Activated CD4-positive, alpha-beta memory T cell treated with anti-CD3 and anti-CD28 coated beads for 36 hours (primary cell): ENCODE measurements at places on chromosomes 3 and 15. TPM values are rescaled to one million over a fixed set of nuclear protein-coding genes. Genes with fewer than 3 reads are reported as not detected.

- H3K27ac ChIP-seq = no peak overlapping the region
- DNase-seq = no peak
Observed at GRCh38 chr3:59326246-59327024, 276.6 kb upstream of the CFAP20DC start.

DNA sequence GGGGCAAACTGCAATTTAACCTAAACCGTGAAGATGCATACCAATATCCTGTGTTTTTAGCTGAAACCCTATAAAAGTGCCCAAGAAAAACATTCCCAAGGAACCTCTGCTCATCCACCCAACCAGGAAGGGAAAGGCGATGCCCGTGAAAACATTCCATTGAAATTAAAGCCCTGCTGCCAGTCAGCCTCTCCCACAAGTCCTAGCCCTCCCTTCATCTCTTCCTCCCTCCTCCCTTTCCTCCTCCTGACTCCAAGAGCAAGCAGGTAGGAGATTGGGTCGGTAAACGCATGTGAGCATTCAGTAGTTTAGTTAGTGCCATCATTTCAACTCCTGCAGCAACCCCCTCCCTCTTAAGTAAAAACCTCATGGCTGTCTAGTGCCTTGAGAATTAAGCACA, 27.7 kb downstream of the HES1 start:
- DNase-seq = no peak
- H3K27me3 ChIP-seq = peaks cover 36% of the 10 kb centered on the region
- no peak overlapping the region for H3K27ac ChIP-seq
- H3K4me1 ChIP-seq = no peaks in the 10 kb centered on the region

DNA sequence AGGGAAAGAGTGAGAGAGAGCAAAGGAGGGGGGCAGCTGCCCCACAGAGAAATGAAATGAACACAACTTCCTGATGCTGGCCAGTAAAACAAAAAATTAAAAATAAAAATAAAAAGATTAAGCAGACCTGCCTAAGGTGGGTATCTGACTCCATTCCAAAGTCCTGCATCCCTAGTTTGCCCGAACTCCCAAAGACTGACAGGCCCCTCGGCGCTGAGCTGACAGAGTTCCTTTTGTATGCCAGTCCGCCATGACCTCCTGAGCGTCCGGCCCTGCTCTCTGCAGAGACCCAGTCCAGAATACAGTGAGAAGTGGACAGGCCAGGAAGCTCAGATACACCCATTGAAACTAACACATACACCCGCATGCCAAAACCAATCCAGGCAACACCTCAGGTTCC, 54.9 kb downstream of the CHDH start:
- H3K4me1 ChIP-seq = no peaks in the 10 kb centered on the region
- no peak for DNase-seq
- no peak overlapping the region for H3K27ac ChIP-seq
- H3K27me3 ChIP-seq = peaks cover 3% of the 10 kb centered on the region

The ATP2C1 gene
- total RNA-seq = 53.2 TPM

The SERINC4 gene
- 0.15 TPM for total RNA-seq
